ENCODE measurements at places on chromosomes 7 and 10.

DNA sequence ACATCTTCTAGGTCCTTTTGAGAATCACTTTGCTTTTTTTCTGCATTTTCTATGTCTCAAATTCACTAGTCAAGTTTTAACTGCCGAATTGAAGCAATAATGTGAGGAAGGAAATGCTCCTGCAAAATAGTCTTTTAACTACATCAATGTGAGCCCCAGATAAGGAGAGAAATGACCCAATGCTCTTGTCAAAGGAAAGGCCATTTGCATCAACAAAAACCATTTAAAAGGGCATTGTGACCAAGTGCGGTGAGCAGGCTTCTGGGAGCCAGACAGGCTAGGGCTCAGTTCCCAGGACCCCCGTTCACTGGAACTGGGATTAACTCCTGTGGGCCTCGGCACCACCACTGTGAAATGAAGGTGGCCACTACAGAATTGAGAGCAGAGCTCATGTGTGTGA is 127.9 kb upstream of the EEPD1 start:
- no peak for DNase-seq
- H3K4me3 ChIP-seq = no peak overlapping the region
- no peaks in the 10 kb centered on the region for H3K4me1 ChIP-seq
- no peak overlapping the region for H3K27ac ChIP-seq
- H3K27me3 ChIP-seq = no peaks in the 10 kb centered on the region

- H3K4me3 ChIP-seq = no peak overlapping the region
- DNase-seq = no peak
Measured at GRCh38 chr10:59872892-59873463, 33.4 kb downstream of the CCDC6 start.

DNA sequence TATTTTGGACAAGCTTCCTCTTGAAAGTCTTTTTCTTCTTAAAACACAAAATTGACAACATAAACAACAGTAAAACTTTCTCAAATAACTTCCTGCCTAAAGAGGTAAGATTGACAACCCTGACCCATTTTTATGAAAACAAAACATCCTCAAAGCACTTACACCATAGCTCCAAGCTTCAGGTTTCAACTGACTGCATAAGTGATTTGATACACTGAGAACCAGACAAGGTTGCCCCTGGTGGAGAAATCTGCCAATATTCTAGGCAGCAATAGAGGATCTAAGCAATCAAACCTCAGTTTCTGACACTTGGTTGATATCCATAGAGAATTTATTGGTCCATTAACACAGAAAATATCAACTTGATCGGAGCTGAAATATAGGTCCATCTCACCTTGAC is 147.8 kb downstream of the ELAPOR2 start:
- no peak for DNase-seq
- no peak overlapping the region for H3K4me3 ChIP-seq
- no peak overlapping the region for H3K27ac ChIP-seq

DNA sequence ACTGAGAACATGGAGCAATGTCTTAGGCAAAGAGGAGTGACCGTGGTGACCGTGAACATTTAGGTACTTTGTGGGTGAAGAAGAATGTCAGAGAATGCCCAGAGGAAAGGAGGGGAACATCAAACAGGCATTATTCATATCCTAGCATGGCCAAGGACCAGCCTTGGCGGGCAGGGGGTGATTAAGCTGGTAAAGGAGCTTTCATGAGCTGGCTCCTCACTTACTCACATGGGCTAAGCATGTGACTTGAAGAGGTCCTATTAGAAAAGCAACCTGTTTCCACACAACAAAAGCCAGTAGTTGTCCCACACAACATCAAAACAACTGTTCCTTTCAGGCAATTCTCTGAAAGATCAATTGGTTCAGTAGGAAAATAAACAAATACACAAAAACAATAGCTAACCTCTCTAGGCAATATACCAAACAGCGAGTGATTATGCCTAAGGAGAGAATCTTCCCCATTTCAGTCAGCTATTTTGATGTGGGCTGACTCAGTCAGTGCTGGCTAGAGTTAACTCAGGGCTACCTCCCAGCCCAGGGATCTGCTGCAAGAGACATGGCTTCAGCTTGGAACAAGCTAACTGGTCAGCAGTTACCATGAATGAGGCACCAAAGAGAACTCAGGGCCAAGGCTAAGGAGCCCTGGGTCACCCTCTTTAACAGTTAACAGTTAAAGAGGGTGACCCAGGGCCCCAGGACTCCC is 283.5 kb downstream of the ARHGAP12 start:
- no peaks in the 10 kb centered on the region for H3K4me1 ChIP-seq
- DNase-seq = no peak
- no peaks in the 10 kb centered on the region for H3K36me3 ChIP-seq
- no peak overlapping the region for H3K27ac ChIP-seq
- no peak overlapping the region for H3K4me3 ChIP-seq

DNA sequence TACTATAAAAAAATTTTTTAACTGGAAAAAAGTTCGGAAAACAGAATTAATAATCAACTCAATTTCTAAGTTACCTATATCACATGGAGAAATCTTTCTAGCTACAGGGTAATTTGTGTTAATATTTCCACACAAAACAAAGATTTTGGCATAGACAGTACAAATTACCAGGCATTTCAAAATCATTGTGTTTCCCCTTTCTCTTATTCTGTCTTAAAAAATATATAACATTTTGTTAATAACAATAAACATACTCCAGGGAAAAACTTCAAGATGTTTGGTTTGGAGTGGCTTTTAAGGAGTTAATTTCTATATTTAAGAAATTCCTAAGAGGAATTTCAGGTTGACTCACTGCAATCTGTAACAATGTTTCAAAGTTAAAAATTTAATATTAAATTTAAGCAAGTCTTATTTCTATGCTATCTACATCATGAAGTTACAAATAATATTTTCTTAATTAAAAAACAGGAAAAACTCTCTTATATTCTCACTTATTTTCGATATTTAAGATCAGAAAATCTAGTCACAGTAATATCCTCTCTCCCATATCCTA is 132.6 kb downstream of the NRBF2 start:
- peak overlapping the region; percentile 68 for H3K4me3 ChIP-seq
- H3K27ac ChIP-seq = peak overlapping the region; percentile 95
- no peaks in the 10 kb centered on the region for H3K36me3 ChIP-seq
- no peaks in the 10 kb centered on the region for H3K27me3 ChIP-seq

GRCh38 chr10:17599089-17599488 is 18.1 kb downstream of the HACD1 start:
- no peaks in the 10 kb centered on the region for H3K4me1 ChIP-seq
- DNase-seq = no peak
- no peaks in the 10 kb centered on the region for H3K36me3 ChIP-seq
- no peak overlapping the region for H3K4me3 ChIP-seq
- no peaks in the 10 kb centered on the region for H3K27me3 ChIP-seq

DNA sequence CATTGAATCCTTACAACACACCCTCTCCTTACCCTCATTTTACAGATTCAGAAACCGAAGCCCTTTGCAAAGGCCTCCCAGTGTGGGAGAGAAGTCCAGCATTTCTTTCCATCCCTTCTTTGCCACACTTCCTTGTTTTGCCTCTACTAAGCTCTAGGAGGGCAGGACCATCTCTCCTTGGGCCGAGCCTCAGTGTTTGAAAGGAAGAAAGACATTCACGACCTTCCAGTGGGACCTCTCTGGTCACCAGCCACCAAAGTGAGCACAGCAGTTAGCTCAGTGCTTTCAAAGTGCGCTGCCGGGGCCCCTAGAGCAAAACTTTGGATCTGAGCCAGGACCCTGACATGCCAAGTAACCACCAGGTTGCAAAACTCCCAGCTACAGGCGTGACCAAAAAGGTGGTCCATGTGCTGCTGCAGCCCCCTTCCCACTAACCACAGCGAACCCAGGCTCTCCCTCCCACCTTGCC is 12.4 kb downstream of the CTBP2 start:
- peaks cover 9% of the 10 kb centered on the region for H3K27me3 ChIP-seq
- DNase-seq = no peak
- H3K4me3 ChIP-seq = no peak overlapping the region
- H3K4me1 ChIP-seq = no peaks in the 10 kb centered on the region
- H3K27ac ChIP-seq = no peak overlapping the region

Measured in right lobe of liver (tissue), 6 donors.